Stimulated activated CD8-positive, alpha-beta memory T cell treated with anti-CD3 and anti-CD28 coated beads, Interleukin-7, amount 100 ng/mL, for 1 hour (primary cell): ENCODE measurements at places on chromosomes 6 and 20.

DNA sequence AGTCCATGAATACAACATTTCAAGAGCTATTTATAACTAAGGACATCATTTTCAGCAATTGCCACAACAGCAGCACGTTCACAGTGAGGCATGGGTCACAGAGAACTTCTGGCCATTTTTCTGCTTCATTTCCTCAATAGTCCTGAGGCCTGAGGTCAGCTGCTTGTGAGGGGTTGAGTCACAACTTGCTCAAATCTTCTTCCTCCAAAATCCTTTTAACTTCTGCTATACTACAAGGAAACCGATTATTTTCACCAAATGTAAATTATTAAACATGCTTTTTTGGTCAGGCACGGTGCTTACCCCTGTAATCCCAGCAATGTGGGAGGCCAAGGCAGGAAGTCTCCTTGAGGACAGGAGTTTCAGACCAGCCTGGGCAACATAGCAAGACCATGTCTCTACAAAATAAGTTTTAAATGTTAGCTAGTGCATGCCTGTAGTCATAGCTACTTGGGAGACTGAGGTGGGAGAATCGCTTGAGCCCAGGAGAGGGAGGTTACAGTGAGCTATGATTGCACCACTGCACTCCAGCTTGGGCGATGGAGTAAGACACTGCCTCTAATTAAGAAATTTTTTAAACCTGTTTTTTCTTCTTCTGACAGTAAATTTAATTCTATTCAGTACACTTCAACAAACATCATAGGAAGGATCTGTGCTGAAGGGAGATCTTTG, 11.1 kb upstream of the SLC16A10 start:
- DNase-seq = no peak

DNA sequence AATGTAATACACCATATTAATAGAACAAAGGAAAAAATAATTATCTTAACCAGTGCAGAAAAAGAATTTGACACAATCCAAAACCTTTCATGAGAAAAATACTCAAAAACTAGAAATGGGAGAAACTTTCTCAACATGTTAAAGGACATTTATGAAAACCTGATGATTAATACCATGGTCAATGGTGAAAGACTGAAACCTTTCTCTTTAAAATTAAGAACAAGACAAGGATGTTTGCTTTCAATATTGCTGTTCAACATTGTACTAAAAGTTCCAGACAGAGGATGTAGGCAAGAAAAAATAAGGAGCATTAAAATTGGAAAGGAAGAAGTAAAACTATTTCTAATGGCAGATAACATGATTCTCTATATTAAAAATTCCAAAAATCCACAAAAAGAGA, 981.3 kb upstream of the FLRT3 start:
- no peak for DNase-seq

- DNase-seq = no peak
These were observed 41.5 kb upstream of the FAM184A start for GRCh38 chr6:119119989-119120388.

- DNase-seq = no peak
These were observed 34.1 kb downstream of the CDYL start for GRCh38 chr6:4809999-4810918.

DNA sequence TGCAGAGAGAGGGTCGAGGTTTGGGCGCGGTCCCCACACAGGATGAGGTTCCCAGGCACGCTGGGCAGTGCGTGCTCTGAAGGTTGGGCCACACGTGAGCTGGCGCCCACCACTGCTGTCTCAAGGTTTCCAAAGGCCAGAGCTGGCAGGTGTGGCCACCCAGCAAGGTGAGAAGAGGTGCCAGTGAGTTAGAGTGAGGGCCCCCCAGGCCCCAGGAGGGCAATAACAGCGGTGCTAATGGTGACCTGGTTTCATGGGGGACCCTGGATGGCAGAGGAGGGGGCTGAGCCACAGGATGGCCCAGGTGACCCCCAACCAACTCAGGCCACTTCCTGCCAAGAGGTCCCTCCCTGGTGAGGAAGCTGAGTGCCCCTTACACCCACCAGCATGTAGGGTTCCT, 185.0 kb downstream of the TAF4 start:
- no peak for DNase-seq

- peak; percentile 32 for DNase-seq
These were observed 51.2 kb upstream of the RNF182 start for GRCh38 chr6:13873288-13874190.

- DNase-seq = no peak
These were observed 6.9 kb downstream of the PTK7 start for GRCh38 chr6:43082806-43083655.

- DNase-seq = peak; percentile 43
These were observed 2.9 kb upstream of the RAB22A start for GRCh38 chr20:58306421-58307261.

DNA sequence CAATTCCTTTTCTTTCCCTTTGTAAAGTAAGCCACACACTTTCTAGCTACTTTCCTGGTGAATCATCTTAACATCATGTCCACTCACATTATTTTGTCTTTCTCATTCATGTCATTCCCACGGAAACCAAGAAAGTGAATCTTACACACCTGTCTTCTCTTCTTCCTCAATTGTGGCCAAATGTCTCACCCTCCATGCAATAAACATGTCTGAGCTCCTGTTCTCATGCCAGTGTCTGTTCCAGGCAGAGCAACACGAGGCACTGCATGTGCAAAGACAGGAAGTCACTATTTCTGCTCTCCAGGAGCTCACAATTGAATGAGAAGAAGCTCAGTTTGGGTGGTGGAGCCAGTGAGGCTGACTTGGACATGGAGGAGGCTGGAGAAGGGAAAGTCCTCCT, 29.0 kb upstream of the TMEM244 start:
- no peak for DNase-seq

GRCh38 chr6:113709936-113710509, 147.1 kb upstream of the MARCKS start:
- DNase-seq = no peak

DNA sequence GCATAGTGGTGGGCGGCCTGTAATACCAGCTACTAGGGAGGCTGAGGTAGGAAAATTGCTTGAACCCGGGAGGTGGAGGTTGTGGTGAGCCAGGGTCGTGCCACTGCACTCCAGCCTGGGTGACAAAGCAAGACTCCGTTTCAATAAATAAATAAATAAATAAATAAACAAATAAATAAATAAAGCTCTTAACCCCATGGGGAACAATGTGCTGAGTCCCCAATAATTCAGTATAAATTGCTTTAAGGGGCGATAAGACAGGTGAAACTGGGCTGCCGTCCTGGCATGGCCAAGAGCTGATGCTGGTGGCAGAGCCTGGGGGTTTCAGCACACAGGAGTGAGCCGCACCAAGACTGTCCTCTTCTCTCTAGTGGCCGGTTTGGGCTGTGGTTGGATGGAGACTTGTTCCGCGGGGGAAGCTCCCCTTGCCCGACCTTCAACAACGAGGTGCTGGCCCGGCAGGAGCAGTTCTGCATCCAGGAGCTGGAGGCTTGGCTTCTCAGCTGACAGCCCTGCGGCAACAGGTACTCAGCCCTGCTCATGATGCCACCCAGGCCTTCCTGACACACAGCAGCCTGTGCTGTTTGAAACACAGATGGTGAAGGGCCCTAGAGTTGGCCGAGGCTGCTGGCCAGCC, 13.1 kb downstream of the TLDC2 start:
- DNase-seq = no peak

DNA sequence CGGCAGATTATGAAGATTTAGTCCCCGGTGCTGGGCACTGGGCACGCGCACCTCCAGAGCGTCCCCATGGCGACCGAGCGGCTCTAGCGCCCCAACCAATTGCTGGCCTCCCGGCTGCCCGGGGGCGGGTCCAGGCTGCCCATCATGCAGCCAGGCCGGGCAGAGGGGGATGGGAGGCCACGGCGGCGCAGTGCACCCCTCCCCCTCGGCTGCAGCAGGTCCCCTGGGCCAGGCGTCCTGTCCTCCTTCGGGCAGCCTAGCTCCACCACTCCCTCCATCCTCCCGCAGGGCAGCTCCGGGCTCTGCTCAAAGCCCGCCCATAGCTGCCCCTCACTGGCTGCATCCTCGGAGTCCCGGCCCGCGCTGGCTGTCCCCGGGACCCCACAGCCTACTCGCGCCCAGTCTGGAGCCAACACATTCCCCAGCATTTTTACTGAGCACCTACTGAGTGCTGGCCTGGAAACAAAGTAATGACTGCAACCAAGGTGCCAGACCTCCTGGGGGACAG, 99.4 kb downstream of the ASXL1 start:
- no peak for DNase-seq

DNA sequence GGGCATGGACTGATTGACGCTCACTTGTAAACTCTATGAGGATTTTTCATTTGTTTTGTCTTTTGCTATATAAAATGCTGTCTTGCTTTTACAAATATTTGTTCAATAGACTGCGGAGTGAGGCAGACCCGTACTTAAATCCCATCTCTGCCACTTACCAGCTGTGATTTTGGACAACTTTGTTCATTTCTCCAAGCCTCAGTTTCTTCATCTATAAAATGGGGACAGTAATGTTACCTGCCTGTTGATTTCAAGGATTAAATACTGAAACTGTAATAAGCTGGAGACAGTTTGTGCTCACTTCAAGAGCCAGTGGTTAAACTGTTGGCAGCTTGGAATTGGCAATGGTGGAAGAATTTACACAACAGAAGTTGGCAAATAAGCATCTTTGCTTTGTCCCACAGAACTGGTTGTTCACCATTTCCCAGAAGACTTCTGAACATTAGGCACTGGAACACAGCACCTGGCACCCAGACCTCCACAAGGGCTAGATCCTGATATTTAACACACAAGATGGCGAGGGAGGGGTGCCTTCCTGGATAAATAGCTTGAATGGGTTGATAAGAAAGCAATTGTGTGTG, 479.2 kb downstream of the QKI start:
- no peak for DNase-seq

- DNase-seq = no peak
These were observed 32.7 kb upstream of the CST7 start for GRCh38 chr20:24916412-24916811.
